ENCODE measurements at places on chromosomes 2 and 18.
A peak's percentile ranks its signal among the peaks of the same experiment; 100 is the strongest.

- no peak for DNase-seq
These were observed 313.0 kb downstream of the CDH2 start for GRCh38 chr18:27863780-27864430.

- no peak for DNase-seq
These were observed 72.9 kb downstream of the CLHC1 start for GRCh38 chr2:55159037-55159651.

DNA sequence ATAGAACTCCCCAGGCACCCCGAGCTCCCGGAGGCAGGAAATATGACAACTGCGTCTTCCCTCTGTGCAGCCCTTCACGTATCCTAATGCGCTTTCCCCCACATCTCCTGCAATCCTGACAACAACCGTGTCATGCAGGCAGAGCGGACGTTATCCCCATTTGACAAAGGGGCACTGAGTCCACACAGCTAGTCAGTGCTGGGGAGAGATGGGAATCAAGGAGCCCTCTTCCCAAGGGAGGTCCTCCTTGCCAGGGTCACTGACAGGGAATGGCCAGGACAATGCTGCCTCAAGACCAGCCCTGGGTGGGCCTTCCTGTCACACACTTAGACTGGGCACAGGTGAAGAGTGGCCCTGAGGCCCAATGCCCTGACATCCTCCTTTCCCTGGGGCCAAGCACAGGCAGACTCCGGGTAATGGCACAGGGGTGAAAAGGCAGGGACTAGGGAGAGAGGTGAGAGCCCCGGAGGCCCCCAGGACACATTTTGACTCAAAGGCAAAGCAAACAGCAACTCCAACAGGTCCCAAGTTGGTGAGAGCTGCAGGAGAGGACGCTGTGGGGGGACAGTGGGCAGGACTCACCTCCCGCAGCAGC lies 2.2 kb downstream of the ADCY3 start:
- DNase-seq = no peak

DNA sequence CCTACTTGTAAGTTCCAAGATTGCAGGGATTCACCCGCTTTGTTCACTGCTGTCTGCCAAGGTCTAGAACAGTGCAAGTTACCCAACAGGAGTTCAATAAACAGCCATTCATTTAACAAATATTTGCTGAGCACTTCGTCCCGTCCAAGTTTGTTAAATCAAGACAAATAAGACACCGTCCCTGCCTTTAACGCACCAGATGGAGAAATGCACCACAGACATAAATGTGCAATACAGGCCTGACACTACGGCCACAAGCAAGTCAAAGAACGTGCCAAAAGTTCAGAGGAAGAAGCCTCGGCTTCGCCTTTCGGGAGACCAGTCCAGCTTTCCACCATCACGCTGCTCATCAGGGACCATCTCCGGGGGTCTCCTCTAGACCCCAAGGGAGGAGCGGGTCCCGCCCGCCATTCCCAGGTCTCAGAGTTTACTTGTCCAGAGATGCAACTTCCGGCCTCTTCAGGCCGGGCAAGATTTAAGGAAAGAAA lies 429 bp downstream of the C2orf76 start:
- DNase-seq = no peak

- no peak for DNase-seq
These were observed 56.5 kb downstream of the NBEAL1 start for GRCh38 chr2:203071148-203071547.

DNA sequence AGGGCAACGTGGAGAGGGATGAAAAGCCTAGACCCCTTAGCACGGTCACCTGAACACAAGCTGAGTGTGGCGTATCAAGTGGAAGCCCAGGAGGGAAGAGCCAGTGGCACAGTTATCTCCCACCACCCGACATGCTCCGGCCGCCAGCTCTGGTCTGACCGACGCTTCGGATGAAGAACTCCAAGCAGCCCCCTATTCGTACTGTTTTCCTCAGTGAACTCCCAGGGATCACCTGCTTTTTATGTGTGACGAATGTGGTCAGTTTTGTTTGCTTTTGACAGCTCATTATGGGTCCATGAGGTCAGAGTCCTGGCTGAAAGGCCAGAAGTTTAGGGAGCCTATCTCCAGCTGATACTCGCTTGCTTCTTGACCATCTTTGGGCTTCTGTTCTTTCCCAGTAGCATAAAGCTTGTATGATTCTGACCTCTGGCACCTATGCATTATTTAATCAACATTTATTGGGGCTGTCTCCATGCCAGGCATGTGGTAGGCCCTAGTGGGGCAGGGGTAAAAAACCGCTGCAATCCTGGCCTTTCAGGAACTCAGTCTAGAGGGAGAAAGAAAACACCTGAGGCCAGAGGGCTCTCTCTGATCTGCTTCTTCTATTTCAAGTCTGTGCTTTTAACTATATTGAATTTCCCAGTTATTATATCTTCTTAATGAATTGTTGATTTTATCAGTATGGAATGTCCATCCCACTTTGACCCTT lies 33.0 kb upstream of the MRPL33 start:
- DNase-seq = no peak

- DNase-seq = no peak
These were observed 23.8 kb upstream of the IL1R2 start for GRCh38 chr2:101967826-101968513.

GRCh38 chr2:204051476-204051875 lies 114.9 kb downstream of the ICOS start:
- DNase-seq = no peak

- no peak for DNase-seq
These were observed 244.6 kb downstream of the SUCLG1 start for GRCh38 chr2:84214455-84214854.

DNA sequence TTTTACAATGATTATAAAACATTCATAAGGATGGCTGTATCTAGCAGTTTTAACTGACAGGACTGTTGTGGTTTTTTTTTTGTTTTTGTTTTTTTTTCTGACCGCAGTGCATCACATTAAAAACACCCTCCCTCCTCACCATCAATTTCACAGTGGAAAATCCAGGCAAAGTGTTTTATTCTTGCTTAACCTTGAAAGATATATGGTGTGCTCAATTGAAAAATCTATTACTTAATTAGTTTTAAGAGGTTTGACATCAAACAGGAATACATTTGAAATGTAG lies 250.7 kb downstream of the DLGAP1 start:
- DNase-seq = no peak

DNA sequence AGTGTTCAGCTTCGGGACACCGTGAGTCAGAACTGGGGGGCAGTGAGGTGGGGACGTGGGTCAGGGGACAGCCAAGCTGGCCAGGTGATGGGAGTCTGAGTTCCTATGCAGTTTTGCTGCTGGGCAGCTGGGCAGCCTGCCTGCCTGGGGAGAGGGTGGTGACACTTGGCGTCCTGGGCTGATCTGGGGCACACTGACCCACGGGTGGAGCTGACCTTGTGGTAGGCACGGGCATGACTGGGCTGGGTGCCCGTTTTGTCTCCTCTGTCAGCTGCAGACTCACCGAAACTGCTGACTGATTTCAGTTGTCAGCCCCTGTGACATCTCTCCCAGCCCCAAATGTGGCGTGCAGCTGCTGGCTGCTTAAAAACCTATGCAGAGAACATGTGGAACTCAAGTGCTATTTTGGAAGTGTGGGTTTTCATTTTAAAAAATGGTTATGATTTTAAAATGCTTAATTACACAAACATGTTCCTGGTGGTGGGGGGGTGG lies 32.6 kb upstream of the E2F6 start:
- no peak for DNase-seq

- no peak for DNase-seq
These were observed 46.4 kb downstream of the BMP10 start for GRCh38 chr2:68824831-68825230.

DNA sequence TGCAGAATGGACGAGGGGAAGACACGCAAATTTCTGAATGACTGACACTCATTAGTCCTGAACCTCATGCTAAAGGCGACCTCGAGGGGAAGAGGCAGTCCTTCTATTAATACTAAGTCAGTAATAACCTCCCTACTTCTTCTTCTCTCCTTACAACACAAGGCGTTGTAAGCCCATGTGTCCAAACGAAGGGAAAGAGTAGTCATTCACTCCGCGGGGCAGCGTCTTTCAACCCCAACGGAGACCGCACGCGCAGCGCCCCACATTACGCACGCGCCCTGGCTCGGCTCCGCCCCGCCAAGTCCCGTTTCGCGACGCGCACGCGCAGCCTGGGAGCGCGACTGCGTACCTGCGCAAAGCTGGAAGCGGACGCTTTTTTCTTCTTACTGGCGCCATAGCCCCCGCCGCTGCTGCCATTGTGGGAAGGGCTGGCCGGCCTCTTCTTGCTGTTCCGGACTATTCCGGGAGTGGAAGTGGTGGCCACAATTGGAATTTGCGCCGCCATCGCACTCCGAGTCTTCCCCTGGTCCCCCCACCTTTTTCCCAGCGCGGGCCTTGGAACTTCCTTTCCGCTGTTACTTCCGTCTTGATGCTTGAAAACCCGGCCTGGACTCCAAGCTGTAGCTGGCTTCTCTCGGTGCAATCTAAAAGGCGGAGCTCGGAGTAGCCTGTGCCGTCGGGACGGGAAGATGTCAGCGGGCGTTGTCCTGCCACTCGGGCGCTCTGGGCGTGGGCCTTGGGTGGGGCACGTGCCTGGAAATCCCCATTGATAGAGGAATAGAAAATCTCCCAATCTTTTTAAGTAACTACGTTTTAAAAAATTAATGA lies at the start of gene INO80C:
INO80C (minus strand) TSS at position 591 of the 828 bp plus-strand sequence; CDS start at position 505, 86 bp downstream.
- DNase-seq = peak; percentile 65

GRCh38 chr2:151855111-151855510 lies 26.9 kb upstream of the ARL5A start:
- DNase-seq = no peak

GRCh38 chr18:56377231-56377630 lies 261.2 kb downstream of the TXNL1 start:
- no peak for DNase-seq

DNA sequence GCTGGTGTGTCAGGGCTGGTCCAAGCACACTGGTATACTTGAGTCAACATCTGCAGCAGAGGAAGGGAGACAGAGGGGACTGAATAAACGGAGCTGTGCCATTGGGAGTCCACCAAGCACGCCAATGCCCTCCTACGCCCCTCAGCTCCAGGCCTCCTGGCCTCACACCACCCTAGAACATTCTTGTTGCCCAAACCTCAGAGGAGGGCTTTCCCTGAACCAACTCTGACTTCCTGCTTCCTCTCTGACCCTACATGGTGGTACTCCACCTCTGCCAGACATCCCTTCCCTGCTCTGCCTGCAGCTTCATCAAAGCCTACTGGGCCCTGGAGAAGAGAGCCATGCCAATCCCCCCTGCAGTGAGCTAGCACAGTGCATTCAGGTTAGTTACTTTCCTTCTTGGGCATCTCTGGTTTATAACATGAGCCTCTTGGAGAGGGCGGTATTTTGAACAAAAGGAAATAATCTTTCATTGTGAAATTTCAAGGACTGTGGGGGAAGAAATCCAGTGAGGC lies 54.4 kb downstream of the ZBTB7C start:
- DNase-seq = no peak

DNA sequence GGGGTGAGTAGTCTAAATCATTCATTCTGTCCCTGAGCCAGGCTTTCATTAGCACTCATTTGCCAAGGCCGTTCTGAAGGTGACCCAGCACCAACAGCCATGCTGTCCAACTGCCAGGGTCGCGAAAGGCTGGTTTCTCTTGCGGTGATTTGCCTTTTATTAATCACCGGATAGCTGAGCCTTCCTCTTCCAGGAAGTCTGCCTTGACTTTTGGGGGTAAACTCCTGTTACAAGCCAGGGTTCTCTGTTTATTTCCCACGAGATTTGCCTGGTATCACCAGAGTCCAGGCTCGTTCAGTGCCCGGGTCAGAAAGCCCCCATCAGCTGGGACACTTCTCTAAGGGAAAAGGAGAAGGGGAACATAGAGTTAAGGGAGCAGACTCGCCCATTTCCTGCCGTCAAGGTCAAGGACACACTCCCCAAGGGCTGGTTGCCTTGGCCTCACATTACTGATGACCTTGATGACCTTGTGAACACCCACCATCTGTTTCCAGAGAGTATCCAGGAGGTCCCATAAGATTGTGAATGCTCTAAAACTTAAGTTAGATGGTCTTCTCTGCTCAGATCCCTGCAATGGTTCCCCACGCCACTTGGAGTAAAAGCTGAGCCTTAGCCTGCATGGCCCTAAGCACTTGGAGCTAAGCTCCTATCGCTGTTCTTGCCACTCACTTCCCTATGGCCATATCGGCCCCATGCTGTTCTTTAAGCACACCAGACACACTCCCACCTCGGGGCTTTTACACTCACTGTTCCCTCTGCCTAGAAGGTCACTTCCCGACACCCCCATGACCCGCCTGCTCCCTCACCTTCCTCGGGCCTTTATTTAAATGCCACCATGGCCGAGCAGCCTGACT lies 118.0 kb upstream of the STPG4 start:
- DNase-seq = no peak

DNA sequence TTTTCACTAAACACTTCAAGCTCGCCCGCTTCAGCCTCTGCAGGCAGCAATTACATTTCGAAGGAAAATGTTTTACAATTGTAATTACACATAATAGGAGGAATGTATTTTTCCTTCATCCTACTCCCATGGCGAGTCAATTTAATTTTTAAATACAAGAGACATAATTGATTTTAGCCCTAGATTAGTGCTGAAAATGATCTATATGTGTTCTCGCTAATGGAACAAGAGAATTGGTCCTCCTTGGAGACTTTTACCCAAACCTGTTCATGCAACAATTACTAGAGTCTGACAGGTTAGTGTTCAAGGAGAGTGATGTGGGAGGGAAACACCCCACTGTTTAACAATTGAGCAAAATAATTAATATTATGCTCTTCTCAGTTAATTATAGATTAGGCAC lies 509.4 kb upstream of the SETBP1 start:
- DNase-seq = no peak

DNA sequence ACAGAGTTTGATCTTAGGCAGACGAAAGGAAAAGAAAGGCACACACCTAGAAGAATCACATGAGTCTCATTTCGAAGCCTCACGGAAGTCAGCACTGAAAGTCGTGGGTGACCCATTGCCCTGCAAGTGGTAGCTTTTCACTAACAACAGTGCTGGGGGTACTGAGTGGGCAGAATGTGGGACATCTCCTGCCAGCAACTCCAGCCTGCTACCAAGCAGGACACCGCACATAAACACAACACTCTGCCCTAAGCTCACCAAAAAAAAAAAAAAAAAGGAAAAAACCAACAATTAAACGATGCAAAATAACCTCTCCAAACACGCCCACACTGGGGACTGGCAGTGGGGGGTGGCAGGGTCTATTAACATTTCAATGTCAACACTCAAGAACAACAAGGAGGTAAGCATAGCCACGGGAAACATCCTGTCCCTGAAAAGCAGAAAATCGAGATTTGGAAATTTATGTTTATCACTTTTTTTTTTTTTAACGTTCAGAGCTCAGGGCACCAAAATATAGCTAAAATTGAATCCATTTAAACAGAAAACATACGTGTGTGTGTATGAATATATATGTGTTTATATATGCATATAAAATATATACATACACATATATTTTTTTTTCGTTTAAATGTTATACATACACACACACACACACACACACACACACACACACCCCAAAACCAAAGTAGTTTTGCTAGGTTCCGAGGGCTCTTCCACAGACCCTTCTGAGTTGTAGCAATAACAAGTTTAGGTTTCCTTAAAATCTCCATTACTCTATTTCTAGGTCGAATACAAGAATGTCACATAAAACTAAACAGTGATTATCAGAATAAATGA lies 2.2 kb downstream of the INO80D start:
- no peak for DNase-seq
